ENCODE measurements at places on chromosomes 5 and 9.

- H3K4me3 ChIP-seq: no peak overlapping the region
- H3K4me1 ChIP-seq: no peaks in the 10 kb centered on the region
- no peak for DNase-seq
- H3K27me3 ChIP-seq: peaks cover 6% of the 10 kb centered on the region
- H3K27ac ChIP-seq: no peak overlapping the region
These were observed 44.2 kb downstream of the IL31RA start for GRCh38 chr5:55895346-55895745.

DNA sequence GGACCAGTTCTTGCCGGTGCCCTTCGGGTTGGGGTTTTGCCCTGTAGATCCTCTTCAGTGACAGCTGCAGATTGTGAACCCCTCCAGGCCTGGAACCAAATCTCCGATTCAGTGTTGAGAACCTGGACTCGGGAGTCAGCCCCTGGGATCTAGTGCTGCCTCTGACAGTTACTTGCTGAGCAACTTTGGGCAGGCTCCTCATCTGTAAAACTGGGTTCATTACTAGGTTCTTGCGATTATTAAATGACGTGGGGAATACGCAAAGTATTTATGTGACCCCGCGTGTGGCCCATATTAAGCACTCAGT is 600 bp downstream of the ERCC6L2 start:
- H3K36me3 ChIP-seq: peaks cover 15% of the 10 kb centered on the region
- no peaks in the 10 kb centered on the region for H3K27me3 ChIP-seq
- peaks cover 38% of the 10 kb centered on the region for H3K4me1 ChIP-seq
- no peak for DNase-seq
- H3K4me3 ChIP-seq: no peak overlapping the region

DNA sequence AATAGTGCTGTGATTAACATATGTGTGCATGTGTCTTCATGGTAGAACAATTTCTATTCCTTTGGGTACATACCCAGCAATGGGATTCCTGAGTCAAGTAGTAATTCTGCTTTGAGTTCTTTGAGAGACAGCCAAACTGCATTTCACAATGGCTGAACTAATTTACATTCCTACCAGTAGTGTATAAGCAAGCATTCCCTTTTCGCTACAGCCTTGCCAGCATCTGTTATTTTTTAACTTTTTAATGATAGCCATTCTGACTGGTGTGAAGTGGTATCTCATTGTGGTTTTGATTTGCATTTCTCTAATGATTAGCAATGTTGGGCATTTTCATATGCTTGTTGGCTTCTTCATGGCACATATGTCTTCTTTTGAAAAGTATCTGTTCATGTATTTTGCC is 308.5 kb downstream of the ARRDC3 start:
- no peaks in the 10 kb centered on the region for H3K4me1 ChIP-seq
- DNase-seq: no peak
- H3K4me3 ChIP-seq: no peak overlapping the region
- H3K36me3 ChIP-seq: no peaks in the 10 kb centered on the region

GRCh38 chr9:83582029-83582428 is 40.9 kb upstream of the IDNK start:
- H3K27me3 ChIP-seq: no peaks in the 10 kb centered on the region
- no peaks in the 10 kb centered on the region for H3K4me1 ChIP-seq
- no peak for DNase-seq
- H3K27ac ChIP-seq: no peak overlapping the region
- peaks cover 5% of the 10 kb centered on the region for H3K36me3 ChIP-seq
- no peak overlapping the region for H3K4me3 ChIP-seq

DNA sequence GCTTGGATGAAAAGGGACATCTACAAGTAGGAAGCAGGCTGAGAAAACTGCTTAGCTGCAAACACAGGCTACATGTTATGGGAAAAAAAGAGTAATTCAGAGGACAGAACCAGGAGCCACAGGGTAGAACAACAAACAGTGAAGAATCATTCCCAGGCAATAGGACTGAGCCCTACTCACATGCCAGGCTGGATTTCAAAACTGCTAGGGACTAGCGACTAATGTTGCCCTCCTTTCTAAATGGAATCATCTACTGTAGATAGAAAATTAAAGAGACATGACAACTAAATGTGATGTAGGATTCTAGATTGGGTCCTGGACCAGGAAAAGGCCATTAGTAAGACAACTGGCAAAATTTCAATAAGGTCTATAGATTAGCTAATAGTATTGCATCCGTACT is 15.3 kb downstream of the NRG2 start:
- no peaks in the 10 kb centered on the region for H3K36me3 ChIP-seq
- DNase-seq: no peak
- H3K27me3 ChIP-seq: no peaks in the 10 kb centered on the region
- H3K4me1 ChIP-seq: peaks cover 19% of the 10 kb centered on the region
- no peak overlapping the region for H3K27ac ChIP-seq
- H3K4me3 ChIP-seq: no peak overlapping the region

- H3K36me3 ChIP-seq: no peaks in the 10 kb centered on the region
- H3K4me1 ChIP-seq: peaks cover 3% of the 10 kb centered on the region
- H3K27ac ChIP-seq: no peak overlapping the region
- H3K4me3 ChIP-seq: no peak overlapping the region
These were observed 395.1 kb downstream of the CETN3 start for GRCh38 chr5:90014420-90014819.

DNA sequence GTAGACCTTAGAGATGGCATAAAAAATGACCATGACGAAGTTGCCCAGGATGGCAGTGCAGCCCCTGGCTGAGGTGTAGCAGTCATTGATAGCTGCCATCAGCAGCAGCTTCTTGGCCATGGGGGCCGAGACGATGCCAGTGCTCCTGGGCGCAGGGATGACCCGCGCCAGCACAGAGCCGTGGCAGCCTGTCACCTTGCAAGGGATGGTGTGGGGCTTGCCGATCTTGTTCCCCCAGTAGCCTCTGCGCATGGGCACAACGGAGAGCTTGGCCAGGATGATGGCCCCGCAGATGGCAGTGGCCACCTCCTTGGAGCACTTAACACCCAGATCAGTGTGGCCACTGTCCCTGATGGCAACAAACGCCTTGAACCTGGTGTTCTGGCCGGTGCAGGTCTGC is 2.1 kb upstream of the PGGT1B start:
- no peak overlapping the region for H3K4me3 ChIP-seq
- H3K4me1 ChIP-seq: peaks cover 34% of the 10 kb centered on the region
- H3K27ac ChIP-seq: no peak overlapping the region
- H3K27me3 ChIP-seq: no peaks in the 10 kb centered on the region
- DNase-seq: no peak

DNA sequence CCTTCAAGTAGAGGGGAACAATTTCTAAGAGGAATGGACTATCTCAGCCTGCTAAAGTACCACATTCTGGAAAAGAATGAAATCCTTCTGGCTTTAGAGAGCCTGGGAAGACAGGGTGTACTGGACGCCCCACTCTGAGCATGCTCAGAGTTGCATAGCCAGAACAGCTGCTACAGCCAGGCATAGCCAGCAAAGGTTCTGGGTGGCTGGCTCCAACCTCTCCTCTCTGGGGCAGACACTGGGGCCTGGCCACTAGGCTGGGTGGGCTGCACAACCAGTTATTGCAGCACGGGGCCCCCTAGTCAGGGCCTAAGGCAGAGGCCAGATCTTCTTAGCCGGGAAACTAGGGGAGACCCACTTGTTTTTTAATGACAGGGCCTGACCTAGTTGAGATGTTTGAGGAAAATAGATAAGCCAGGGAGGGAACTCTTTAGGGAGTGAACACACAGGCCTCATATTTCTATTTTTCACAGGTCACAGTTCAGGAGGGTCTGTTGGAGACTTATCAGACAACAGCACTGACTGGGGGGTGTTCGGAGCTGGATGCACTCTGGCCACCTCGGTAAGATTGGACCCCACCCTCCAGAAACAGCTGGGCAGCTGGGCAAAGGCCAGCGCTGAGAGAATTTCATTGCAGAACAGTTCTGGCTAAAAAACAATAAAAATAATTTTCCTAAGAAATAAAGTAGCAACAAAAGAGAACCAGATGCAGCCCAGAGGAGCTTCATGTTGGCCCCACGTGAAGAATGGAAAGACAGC is 142.9 kb downstream of the LPAR1 start:
- peak overlapping the region; percentile 71 for H3K27ac ChIP-seq
- no peaks in the 10 kb centered on the region for H3K36me3 ChIP-seq
- no peak overlapping the region for H3K4me3 ChIP-seq
- peak; percentile 77 for DNase-seq
- no peaks in the 10 kb centered on the region for H3K4me1 ChIP-seq

DNA sequence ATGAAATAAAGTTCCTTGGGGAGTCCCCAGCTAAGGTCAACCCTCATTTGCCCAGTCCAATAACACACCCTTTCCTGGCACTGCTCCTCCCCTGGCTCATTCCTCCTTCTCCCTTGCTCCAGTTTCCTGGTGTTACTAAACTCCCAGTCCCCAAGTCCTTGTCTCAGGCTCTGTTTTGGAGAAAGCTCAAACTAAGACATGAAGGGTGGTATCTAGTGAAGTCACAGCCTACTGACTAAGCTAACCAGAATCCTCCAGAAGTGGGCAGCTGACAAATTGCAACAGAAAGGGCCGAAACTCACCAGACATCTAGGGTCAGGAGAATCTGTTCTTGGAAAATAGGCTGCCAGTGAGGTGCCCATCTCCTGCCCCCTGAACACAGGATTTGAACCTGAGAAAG is 118.7 kb upstream of the NEK6 start:
- H3K4me1 ChIP-seq: no peaks in the 10 kb centered on the region
- peaks cover 17% of the 10 kb centered on the region for H3K27me3 ChIP-seq
- H3K27ac ChIP-seq: no peak overlapping the region

DNA sequence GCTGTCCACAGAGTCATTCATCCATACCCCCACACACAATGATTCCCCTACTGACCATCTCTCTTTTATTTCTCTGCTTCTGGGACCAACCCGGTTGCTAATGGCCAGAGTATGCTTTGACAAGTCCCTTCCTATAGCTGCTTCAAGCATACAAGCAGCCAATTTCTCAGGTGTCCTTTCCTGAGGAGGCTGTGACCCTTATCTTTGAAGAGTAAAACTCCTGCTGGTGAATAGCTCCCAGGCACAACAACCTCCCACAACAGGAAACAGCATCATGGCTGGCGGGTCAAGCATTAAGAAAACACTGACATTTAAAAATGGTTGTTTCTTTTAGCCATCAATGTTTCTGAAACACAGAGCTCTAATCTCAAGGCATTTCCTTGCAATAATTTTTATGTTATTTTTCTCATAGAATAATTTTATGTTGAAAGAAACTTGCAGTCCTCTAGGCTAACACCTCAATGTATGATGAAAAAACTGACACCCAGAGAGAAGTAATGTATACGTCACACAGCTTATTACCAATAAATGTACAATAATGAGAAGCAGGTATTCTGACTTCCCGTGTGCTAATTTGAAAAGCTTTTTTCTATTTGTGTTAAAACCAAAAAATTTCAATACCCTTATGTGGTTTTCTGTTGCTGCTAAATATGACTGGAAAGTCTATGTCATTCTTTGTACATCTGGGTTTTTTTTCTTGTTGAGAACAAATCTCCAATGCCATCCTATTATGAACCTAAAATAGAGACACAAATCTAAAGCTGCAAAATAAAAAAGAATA is 7.5 kb upstream of the PAM start:
- no peaks in the 10 kb centered on the region for H3K4me1 ChIP-seq
- H3K27me3 ChIP-seq: no peaks in the 10 kb centered on the region
- no peak overlapping the region for H3K27ac ChIP-seq
- no peak overlapping the region for H3K4me3 ChIP-seq
- no peaks in the 10 kb centered on the region for H3K36me3 ChIP-seq
- DNase-seq: no peak

- no peak for DNase-seq
- H3K27me3 ChIP-seq: no peaks in the 10 kb centered on the region
- no peak overlapping the region for H3K4me3 ChIP-seq
- peaks cover 26% of the 10 kb centered on the region for H3K36me3 ChIP-seq
These were observed 126.4 kb downstream of the PARP8 start for GRCh38 chr5:50792843-50793242.

- no peak for DNase-seq
- H3K27ac ChIP-seq: peak overlapping the region; percentile 5
- H3K36me3 ChIP-seq: no peaks in the 10 kb centered on the region
- no peaks in the 10 kb centered on the region for H3K27me3 ChIP-seq
These were observed 238.8 kb downstream of the ARHGAP26 start for GRCh38 chr5:143008809-143009521.

GRCh38 chr5:91174396-91174795 is 208.7 kb downstream of the ARRDC3 start:
- H3K4me3 ChIP-seq: no peak overlapping the region
- H3K4me1 ChIP-seq: peaks cover 12% of the 10 kb centered on the region
- no peak for DNase-seq
- H3K27me3 ChIP-seq: no peaks in the 10 kb centered on the region

DNA sequence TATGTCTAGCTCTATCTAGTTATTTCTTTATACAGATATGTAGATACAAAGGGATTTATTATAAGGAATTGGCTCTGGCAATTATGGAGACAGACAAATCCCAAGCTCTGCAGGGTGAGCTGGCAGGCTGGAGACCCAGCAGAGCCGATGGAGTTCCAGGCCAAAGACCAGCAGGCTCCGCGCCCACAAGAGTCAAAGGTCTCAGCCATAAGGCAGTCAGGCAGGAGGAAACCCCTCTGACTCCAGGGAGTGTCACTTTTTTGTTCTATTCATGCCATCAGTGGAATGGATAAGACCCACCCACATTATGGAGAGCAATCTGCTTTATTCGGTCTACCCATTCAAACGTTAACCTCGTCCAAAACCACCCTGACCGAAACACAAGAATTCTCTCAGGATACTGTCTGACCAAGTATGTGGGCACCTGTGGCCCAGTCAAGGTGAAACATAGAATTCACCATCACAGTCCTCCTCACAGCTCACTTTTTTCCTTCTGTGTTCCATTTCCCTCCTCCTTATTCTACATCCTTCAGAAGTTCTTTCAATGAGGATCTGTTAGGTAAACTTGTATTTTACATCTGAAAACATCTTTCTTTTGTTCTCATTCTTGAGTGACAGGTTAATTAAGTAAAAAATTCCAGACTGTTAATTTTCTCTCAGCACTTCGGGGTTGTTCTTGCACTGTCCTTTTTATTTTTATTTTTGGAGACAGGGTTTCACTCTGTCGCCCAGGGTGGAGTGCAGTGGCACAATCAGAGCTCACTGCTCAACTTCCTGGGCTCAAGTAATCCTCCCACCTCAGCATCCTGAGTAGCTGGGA is 21.2 kb downstream of the RNF130 start:
- H3K27ac ChIP-seq: no peak overlapping the region
- no peak for DNase-seq
- H3K27me3 ChIP-seq: no peaks in the 10 kb centered on the region
- no peaks in the 10 kb centered on the region for H3K36me3 ChIP-seq

- H3K36me3 ChIP-seq: no peaks in the 10 kb centered on the region
- DNase-seq: no peak
- no peaks in the 10 kb centered on the region for H3K27me3 ChIP-seq
- H3K4me3 ChIP-seq: no peak overlapping the region
These were observed 20.8 kb downstream of the OR1L3 start for GRCh38 chr9:122695696-122696095.

DNA sequence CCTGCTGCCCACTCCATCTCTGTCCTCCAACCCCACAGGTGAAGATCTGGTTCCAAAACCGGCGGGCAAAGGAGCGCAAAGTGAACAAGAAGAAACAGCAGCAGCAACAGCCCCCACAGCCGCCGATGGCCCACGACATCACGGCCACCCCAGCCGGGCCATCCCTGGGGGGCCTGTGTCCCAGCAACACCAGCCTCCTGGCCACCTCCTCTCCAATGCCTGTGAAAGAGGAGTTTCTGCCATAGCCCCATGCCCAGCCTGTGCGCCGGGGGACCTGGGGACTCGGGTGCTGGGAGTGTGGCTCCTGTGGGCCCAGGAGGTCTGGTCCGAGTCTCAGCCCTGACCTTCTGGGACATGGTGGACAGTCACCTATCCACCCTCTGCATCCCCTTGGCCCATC is 6.4 kb upstream of the SLC6A7 start:
- DNase-seq: no peak
- H3K4me3 ChIP-seq: no peak overlapping the region
- H3K27ac ChIP-seq: no peak overlapping the region
- no peaks in the 10 kb centered on the region for H3K36me3 ChIP-seq
- peaks cover 26% of the 10 kb centered on the region for H3K4me1 ChIP-seq
